Testis (tissue), 5 donors: ENCODE measurements at places on chromosomes 4 and X. TPM values are rescaled to one million over a fixed set of nuclear protein-coding genes. Genes with fewer than 3 reads are reported as not detected.

DNA sequence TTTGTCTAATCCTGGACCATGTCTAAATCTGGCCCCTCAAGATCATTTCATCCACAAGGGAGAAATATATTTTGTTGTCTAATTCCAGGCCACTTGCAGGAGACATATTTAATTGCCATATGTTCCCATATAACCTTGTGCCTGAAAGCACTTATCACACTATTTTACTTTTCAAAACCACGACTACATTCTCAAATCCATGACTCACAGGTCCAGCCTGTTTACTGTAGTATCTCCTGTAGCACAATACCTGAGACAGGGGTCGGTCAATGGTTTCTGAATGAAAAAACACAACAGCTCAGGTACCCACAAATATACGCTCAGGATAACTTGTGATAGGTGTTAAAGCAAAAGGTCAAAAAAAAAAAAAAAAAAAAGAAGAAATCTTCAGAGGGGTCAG, 60.9 kb downstream of the SEC24D start:
- peak overlapping the region; percentile 35 for H3K27ac ChIP-seq
- H3K27me3 ChIP-seq, result no peaks in the 10 kb centered on the region
- no peak for DNase-seq
- no peaks in the 10 kb centered on the region for H3K36me3 ChIP-seq
- no peak overlapping the region for H3K4me3 ChIP-seq
- H3K4me1 ChIP-seq, result peaks cover 27% of the 10 kb centered on the region

DNA sequence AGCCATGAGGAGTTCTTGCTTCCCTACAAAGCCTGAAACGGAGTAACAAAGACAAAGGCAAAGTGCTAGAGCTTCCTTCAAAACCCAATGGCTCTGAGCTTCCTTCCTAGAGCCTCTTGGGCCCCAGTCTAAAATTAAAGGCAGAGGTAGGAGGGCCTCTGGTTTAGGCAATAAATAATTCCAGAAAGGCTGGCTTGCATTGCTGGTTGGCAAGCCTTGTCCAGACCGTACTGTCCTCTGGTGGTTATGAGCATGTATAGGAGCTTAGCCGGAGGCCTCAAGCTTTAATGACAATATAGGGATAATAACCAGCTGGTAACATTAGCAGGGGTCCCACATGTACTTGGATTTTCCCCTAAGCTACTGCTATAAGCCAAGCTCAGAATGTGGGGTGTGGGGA, 237.3 kb downstream of the AR start:
- H3K27me3 ChIP-seq, result no peaks in the 10 kb centered on the region
- no peaks in the 10 kb centered on the region for H3K36me3 ChIP-seq
- DNase-seq, result no peak
- no peak overlapping the region for H3K4me3 ChIP-seq
- peak overlapping the region; percentile 64 for H3K27ac ChIP-seq

DNA sequence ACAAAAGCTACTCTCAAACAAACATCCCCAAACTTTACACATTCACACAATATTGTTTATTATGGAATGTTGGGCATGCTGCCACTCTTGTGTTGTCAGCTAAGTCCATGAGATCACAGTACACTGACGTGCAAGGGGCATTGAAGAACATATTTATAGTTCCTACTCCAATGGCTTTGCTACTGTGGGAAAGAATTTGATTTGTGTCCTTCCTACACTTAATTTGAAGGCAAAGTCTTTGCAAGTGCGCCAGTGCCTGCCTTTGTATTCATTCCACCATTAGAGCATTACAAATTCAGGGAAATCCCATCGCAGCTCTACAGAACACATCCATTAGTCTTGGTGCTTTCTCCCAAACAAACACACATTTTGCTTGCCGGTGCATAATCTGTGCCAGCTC, 45.4 kb upstream of the FTHL17 start:
- H3K27me3 ChIP-seq, result no peaks in the 10 kb centered on the region
- H3K36me3 ChIP-seq, result no peaks in the 10 kb centered on the region
- no peak for DNase-seq
- H3K4me1 ChIP-seq, result no peaks in the 10 kb centered on the region

RRH gene
- 1.0 TPM for total RNA-seq

- no peaks in the 10 kb centered on the region for H3K27me3 ChIP-seq
- peak; percentile 63 for DNase-seq
- H3K36me3 ChIP-seq, result no peaks in the 10 kb centered on the region
- peak overlapping the region; percentile 19 for H3K4me3 ChIP-seq
Observed at GRCh38 chrX:40172401-40173142, 74.8 kb upstream of the BCOR start.

DNA sequence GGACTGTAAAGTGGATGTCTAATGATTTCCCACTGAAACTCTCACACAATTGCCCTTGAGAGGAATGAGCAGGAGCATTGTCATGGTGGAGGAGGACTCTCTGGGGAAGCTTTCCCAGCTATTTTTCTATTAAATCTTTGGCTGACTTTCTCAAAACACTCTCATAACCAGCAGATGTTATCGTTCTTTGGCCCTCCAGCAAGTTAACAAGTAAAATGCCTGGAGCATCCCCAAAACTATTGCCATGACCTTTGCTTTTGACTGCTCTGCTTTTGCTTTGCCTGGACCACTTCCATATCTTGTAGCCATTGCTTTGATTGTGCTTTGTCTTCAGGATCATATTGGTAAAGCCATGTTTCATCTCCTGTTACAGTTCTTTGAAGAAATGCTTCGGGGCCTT, 120.2 kb upstream of the PDE5A start:
- no peaks in the 10 kb centered on the region for H3K36me3 ChIP-seq
- no peak overlapping the region for H3K4me3 ChIP-seq
- H3K4me1 ChIP-seq, result no peaks in the 10 kb centered on the region
- DNase-seq, result no peak

ITGB1BP2 gene
- total RNA-seq, result 12.4 TPM

GRCh38 chrX:3811331-3812311, 98.2 kb upstream of the PRKX start:
- DNase-seq, result no peak
- no peaks in the 10 kb centered on the region for H3K27me3 ChIP-seq
- no peak overlapping the region for H3K27ac ChIP-seq
- H3K4me3 ChIP-seq, result no peak overlapping the region

DNA sequence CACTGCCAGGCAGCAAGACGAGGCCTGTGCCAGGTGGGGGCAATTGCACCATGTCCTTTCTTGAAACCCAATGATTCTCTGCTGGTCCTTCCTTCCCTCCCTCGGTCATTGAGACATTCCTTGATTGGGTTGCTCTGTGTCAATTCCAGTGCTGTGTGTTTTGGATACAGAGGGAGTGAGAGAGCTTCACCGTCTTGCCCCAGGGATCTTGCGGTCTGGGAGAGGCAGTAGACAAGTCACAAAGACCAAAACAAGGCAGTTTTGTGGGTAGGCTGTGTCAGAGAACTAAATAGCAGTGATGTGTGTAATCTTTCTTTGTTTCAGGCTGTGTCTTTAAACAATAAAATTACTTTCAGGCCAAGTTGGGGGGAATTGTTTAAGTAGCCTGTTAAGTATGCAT, 38.8 kb upstream of the TADA2B start:
- H3K4me1 ChIP-seq, result no peaks in the 10 kb centered on the region
- DNase-seq, result no peak
- H3K27me3 ChIP-seq, result no peaks in the 10 kb centered on the region
- H3K4me3 ChIP-seq, result no peak overlapping the region

DNA sequence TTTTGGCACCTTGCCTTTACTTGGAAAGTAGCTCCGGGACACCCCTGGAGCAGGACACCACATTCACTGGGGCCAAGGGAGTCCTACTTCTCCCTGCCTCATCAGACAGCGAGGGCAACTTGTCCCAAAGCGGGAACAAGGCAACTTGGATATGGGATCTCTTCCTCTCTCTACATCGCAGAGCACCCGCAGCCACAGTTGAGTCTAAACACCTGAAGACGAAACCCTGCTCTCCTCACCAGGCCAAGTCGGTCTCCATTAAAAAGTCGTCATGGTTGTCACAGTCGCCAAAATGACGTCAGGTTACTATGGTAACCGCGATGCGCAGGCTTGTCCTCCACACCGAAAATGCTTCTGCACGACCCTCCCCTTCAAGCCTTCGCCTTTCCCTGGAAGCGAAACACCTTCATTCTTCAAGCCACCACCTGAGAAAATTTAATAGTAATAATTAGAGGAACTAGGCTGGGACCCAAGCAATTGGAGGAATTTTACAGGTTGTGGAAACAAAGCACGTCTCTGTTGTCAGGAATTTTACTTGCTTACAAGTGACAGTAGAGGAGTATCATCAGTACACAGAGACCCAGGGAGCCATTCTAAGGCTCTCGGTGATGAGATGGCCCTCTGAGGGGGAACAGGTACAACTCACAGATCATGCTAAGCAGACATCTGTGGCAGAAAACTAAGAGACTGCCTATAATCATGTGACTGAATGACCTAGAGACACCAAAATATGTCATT, 30.5 kb upstream of the TCEAL4 start:
- peak; percentile 73 for DNase-seq
- H3K4me1 ChIP-seq, result no peaks in the 10 kb centered on the region
- no peak overlapping the region for H3K27ac ChIP-seq
- peak overlapping the region; percentile 38 for H3K4me3 ChIP-seq
- no peaks in the 10 kb centered on the region for H3K36me3 ChIP-seq
- H3K27me3 ChIP-seq, result no peaks in the 10 kb centered on the region

- H3K27me3 ChIP-seq, result no peaks in the 10 kb centered on the region
- no peak overlapping the region for H3K4me3 ChIP-seq
- no peak for DNase-seq
- no peak overlapping the region for H3K27ac ChIP-seq
- H3K36me3 ChIP-seq, result no peaks in the 10 kb centered on the region
- no peaks in the 10 kb centered on the region for H3K4me1 ChIP-seq
Observed at GRCh38 chrX:35101901-35102300, 159.3 kb downstream of the FAM47B start.

DNA sequence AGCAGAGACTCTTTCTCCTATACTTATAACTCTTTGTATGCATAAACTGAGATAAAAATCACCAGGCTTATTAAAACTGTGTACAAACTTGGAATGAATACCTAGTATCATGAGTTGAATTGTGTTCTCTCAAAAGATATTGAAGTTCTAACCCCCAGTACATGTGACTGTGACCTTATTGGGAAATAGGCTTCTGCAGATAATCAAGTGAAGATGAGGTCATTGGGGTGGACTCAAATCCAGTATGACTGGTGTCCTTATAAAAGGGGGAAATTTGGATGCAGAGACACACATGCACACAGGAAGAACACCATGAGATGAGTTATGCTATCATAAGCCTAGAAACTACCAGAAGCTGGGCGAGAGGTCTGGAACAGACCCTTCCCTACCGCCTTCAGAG, 26.2 kb downstream of the ZNF827 start:
- no peaks in the 10 kb centered on the region for H3K27me3 ChIP-seq
- no peak overlapping the region for H3K27ac ChIP-seq
- DNase-seq, result no peak
- peaks cover 6% of the 10 kb centered on the region for H3K4me1 ChIP-seq
- no peak overlapping the region for H3K4me3 ChIP-seq
- no peaks in the 10 kb centered on the region for H3K36me3 ChIP-seq

UGT2B11 gene
- not detected for total RNA-seq

SLC9B1 gene
- 27.2 TPM for total RNA-seq

DNA sequence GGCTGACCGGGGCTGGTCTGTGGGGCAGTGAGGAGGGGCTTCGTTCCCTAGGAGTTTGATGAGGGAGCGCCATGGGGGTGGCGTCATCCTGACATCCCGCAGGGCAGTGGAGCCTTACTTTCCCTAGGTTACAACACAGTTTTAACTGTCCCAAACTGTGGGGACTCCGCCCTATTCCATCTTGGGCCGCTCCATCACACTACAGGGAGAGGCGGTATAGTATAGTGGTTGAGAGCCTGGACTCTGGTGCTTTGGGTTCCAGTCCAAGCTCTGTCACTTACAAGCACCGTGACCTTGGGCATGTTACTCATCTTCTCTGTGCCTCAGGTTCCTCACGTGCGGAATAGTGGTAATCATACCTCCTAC, 44.2 kb downstream of the ZNF185 start:
- no peaks in the 10 kb centered on the region for H3K4me1 ChIP-seq
- no peak for DNase-seq
- peak overlapping the region; percentile 66 for H3K4me3 ChIP-seq
- peak overlapping the region; percentile 77 for H3K27ac ChIP-seq
- no peaks in the 10 kb centered on the region for H3K27me3 ChIP-seq

GRCh38 chrX:111490688-111491087, 20.8 kb upstream of the SERTM2 start:
- H3K27ac ChIP-seq, result no peak overlapping the region
- H3K4me3 ChIP-seq, result no peak overlapping the region
- DNase-seq, result no peak
- no peaks in the 10 kb centered on the region for H3K4me1 ChIP-seq
- no peaks in the 10 kb centered on the region for H3K27me3 ChIP-seq
- H3K36me3 ChIP-seq, result no peaks in the 10 kb centered on the region

DNA sequence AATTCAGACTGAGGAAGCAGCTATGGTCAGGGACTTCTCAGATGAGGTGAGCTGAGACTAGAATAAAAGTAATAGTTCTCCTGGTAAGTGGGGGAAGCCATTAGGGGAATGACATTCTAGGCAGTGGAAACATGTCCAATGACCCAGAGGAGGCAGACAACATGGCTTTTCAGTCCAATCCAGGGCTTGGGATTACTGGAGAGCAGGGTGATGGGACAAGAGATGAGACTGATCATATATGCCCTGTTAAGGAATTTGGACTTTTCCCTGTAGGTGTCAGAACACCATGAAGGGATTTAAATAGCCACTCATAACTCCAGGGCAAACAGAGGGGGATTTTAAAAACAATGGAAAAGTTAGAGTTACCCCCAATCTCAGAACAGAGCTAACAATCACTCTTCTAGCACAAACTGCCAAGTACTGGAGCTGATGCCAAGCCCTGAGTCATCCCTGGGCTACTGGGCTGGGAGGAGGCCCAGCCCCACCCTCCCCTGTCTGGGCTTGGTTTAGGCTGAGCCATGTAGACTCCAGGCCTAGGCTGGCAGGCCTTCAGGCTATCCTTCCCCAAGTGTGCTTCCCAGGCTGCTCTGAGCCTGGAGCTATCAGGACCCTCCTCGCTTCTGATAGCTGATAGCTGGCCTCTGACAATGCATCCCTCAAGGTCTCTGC, 22.7 kb upstream of the MSN start:
- H3K4me3 ChIP-seq, result no peak overlapping the region
- DNase-seq, result peak; percentile 73
- no peaks in the 10 kb centered on the region for H3K36me3 ChIP-seq
- no peaks in the 10 kb centered on the region for H3K27me3 ChIP-seq
- H3K27ac ChIP-seq, result peak overlapping the region; percentile 24

MAGEC2 gene
- total RNA-seq, result 52.8 TPM

DNA sequence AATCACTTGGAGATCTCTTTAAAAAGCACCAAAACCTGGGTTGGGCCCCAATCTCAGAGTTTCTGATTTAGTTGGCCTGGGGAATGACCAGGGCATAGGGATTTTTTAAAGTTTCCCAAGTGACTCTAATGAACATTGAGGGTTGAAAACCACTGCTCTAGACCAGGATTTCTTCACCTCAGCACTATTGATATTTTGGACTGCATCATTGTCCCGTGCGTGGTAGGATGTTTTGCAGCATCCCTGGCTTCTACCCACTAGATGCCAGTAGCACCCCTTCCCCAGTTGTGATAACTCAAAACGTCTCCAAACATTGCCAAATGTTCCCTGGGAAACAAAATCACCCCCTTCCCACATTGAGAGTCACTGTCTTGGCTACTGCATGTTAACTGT, 61.8 kb downstream of the ATXN3L start:
- DNase-seq, result no peak
- no peaks in the 10 kb centered on the region for H3K4me1 ChIP-seq
- H3K27ac ChIP-seq, result no peak overlapping the region

FGFR3 gene
- total RNA-seq, result 93.7 TPM
